ENCODE measurements at places on chromosomes 6 and 20.

GRCh38 chr6:89797317-89797716 is 22.3 kb downstream of the MDN1 start:
- no peak for DNase-seq

DNA sequence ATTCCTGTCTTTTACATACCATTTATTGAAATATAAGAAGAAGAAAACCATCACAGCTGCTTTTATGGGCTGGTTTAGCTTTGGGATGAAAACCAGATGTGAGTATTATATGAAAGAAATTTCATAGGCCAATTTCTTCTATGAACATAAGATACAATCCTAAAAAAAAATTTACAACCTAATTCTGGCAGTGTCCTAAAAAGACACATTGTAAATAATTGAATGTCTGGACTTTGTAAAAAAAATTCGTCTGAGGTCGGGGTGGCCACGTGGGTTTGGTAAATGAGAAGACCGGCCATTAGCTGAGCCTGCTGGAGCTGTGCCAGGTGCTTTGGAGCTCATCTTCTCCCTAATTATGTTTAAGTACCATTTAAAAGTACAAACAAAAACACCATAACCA is 26.8 kb downstream of the DACT2 start:
- no peak for DNase-seq

DNA sequence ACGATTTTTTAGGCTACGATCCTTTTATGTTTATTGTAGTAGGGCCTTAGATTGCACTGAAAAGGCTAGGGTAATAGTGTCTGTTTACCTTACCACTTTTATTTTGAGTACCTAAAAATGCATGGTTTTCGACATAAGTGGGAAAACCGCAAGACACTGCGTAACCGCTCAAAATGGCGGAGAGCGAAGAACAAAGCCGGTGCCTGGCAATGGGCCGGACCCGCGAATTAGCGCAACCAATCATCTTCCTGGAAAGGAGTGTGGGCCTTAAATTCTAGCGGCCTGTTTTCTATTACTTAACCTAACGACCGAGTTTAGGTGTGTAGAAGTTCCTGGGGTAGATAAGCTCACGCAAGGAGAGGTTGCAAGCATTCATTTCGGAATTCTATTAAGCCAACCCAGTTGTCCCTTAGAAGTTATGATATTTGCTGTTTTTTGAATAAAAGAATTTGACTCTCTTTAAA is 118.0 kb downstream of the HFE start:
- peak; percentile 90 for DNase-seq

- DNase-seq: no peak
Observed at GRCh38 chr6:68746376-68746775, 111.3 kb downstream of the ADGRB3 start.

DNA sequence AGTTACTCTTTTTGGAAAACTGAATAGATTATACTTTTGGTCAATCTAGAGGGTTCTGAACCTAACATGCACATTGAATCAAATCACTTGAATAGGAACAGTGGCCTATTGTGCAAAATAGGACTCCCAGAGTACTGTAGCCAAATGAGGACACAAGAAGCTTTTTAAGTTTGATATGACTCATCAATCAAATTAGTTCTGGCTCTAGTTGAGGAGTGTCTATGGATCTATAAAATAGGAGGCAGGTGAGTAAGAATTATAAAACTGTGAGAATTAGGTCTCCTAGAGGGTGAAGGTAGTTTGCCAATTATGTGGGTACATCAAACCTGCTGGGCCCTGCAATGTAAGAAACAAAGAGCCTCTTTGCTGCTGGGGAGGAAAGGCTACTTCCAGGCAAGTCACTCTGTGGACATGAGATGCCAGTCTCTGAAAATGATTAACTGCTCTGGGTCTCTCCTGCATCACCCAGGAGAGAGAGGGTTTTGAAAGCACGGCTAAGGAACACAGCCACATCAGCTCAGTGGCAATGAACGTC is 112.3 kb downstream of the RCAN2 start:
- DNase-seq: no peak

GRCh38 chr6:139295901-139296300 is 4.1 kb upstream of the TXLNB start:
- peak; percentile 20 for DNase-seq

GRCh38 chr6:149544646-149545257 is 1.1 kb downstream of the PPIL4 start:
- no peak for DNase-seq

- no peak for DNase-seq
Observed at GRCh38 chr6:130362128-130362527, 3.7 kb upstream of the TMEM200A start.

DNA sequence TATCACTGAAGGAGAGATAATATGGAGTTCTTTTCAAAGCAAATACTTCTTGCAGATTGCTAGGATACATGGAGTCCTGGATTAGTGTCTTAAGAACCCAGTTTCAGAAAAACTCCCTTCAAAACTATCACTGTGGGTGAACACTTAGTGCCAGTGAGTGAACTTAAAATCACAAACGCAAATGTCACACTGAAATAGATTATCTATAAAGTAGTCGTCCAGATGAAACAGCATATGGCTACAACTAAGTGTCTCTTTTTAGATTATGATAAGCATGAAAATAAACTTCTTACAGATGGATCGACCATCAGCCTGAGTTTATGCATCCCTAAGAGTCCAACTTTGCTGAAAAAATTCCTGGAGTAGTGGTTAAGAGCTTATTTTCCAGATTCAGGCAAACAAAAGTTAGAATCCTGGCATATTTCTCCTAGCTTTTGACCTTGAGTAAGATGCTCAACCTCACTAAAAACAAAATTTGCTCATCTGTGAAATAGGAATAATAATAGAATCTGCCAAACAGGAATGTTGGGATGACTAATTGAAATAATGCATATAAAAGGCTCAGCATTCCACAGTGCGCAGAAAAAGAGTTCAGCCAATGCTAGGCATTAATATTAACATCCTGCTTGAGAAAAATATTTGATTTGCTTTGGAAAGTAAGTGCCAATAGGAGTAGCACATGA is 70.4 kb downstream of the DOK5 start:
- DNase-seq: no peak

- DNase-seq: no peak
Observed at GRCh38 chr6:98020222-98020621, 737.2 kb upstream of the MMS22L start.

GRCh38 chr6:118578617-118579016 is 30.5 kb downstream of the PLN start:
- DNase-seq: no peak

DNA sequence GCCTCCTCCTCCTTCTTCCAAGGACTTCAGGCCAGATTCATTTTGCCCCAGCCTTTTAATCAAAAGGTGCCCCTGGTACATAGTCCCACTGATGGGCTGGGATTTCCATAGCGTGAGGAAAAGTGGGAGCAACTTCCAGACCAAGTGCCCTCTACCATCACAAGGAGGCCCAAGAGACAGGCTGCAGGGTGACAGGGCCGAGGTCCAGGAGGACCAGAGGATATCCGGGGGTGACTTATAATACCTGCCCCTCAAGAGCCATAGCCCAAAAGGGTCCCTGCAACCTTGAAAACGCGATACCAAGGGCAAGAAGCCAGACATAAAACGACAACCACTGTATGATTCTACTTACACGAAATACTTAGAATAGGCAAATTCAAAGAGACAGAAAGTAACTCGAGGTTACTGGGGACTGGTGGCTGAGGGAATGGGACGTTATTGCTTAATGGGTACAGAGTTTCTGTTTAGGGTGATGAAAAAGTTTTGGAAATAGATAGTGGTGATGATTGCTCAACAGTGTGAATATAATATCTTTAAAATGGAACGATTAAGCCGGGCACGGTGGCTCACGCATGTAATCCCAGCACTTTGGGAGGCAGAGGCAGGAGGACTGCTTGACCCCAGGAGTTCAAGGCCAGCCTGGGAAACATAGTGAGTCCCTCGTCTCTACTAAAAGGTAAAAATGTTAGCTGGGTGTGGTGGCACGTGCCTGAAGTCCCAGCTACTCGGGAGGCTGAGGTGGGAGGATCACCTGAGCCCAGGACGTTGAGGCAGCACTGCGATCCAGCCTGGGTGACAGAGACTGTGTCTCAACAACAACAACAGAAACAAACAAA is 71.9 kb downstream of the NOL4L start:
- no peak for DNase-seq

- DNase-seq: no peak
Observed at GRCh38 chr20:58702859-58703648, 10.5 kb downstream of the NPEPL1 start.

DNA sequence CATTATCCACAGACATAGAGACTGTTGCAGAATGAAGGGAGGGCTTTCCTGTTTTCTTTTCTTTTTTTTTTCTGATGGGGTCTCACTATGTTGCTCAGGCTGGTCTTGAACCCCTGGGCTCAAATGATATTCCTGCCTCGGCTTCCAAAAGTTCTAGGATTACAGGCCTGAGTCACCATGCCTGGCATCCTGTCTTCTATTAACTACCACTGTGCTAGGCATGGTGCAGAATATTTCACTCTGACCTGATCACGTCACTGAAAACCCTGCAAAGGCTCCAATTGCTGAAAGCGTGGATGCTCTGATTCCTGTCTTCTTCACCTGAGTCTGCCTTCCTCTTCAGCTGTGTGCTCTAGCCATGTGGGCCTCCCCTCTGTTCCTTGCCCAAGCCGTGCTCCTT is 8.5 kb upstream of the DNMT3B start:
- no peak for DNase-seq

DNA sequence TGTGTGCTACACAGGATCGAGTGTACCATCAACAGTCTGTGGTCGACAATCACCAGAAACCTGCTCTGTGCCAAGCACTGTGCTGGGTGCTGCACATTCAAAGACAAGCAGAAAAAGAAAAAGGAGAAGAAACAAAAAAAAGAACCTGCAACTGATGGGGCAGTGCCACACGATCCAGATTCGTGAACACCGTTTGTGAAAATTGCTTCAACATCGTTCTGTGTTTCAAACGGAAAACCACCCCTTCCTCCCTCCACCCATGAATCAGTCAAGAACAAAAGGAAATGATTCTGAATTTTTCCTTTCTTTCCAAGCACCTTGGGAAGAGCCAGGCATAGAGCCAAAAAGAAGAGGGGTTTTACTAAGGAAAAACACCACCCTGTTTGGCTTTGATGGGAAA is 129.2 kb upstream of the ARID1B start:
- DNase-seq: no peak

DNA sequence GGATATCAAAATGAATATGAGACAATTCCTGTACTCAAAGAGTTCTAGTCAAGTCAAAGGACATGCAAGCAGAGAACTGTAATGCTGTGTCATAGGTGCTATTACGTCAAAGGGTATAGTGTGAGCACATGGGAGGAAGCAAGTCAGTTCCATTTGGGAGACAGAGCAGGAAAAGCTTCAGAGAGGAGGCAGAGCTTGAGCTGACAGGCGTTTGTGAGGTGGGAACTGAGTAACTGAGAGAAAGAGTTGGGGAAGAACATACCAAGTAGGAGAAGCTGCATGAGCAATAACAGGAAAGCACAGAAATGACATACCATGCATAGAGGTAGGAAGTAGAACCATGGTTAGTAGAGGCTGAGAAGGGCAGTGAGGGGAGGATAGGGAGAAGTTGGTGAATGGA is 15.2 kb upstream of the SSR1 start:
- DNase-seq: no peak

DNA sequence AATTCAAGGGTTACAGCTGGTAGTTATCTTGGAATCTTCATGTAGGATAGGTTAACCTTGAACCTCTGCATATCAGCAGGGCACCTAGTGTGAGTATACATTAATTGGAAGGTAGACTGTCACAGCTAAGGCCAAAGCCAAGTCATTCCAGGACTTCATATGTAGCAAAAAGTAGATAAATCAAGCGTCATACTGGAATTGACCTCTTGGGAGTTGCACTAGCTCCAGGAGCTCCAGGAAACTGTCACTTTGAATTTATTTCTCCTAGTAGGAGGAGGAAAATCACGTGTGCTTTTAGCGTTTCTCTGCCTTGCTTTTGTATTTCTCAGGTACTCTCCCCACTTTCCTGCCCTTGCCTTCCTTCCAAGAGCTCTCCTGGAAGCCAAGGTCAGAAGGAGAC is 30.3 kb downstream of the RIPOR2 start:
- no peak for DNase-seq

- no peak for DNase-seq
Observed at GRCh38 chr6:165674155-165675029, 11.4 kb upstream of the PDE10A start.

DNA sequence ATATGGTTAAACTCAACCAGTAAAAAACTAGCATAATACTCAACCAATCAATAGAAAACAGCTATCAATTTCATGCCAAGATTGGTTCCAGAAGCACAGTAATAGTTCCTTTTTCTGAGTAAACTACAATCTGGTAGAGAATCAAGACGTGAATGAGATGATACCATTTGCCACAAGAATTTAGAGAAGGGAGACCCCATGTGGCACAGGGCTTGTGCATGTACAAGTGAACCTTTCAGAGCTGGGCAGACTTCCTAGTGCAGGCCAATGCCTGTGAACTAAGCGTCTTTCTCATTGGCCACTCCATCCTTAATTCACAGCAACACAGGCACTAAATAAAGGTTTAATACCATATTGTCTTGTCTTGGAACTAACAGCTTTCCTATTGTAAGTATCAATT is 213.5 kb downstream of the RFPL4B start:
- DNase-seq: no peak

DNA sequence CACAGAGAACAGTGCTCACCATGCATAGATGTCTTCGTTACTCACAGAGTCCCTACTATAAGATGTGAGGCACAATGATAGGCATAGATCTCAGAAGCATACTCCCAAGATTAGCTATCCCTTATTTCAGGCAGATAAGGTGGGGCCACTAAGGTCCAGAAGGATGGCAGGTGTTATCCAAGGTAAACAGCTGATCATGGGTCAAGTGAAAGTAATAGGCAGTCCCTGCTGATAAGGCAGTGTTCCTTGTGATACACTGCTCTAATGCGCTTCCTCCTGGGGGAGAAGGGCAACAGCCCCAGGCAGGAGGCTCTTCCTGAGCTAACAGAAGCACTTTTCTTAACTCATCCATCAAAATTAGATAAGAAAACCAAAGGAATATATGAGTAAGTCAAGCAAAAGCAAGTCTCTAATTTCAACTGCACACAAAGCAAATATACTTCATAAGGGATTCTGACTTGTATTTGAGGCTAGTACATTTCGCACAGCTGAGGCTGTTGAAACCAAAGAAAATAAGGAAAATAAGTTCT is 42.2 kb downstream of the METTL24 start:
- no peak for DNase-seq

- DNase-seq: no peak
Observed at GRCh38 chr6:169224185-169224695, 29.4 kb downstream of the THBS2 start.

DNA sequence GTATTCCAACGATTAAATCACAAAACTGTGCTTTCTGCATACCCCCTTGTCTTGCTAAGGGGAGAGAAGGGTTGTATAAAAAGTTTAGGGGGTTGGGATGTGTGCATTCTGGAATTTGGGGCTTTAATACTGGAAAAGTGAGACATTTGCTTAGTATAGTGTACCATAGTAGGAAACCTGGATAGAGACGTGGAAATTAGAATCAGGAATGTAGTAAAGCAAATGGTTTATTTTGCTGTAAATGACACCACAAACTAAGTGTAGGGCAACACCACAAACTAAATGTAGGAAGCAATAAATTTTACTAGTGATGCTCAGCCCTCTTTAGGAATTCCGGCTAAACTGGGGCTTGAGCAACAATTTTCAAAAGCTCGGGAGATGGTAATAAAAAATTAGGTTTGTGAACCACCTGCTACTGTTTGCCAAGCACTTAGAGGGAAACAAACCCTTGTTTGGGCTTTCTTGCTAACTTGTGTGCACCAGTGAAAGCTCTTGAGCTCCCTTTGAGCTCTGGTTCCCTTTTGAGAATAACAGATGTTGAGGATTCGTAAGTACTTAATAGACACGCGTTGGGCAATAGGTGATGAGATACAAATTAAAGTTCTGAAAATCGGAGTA is 13.8 kb downstream of the BRD2 start:
- no peak for DNase-seq
